B cell (primary cell): ENCODE measurements at places on chromosomes 16 and 17.
A peak's percentile ranks its signal among the peaks of the same experiment; 100 is the strongest.

- DNase-seq, result no peak
Observed at GRCh38 chr16:50721549-50722404, 20.1 kb upstream of the CYLD start.

- peak; percentile 98 for DNase-seq
Observed at GRCh38 chr16:684071-684794, at the start of gene JMJD8. TSS of gene JMJD8 (minus strand) at chr16:684334. CDS start at chr16:684319, 15 bp downstream.

DNA sequence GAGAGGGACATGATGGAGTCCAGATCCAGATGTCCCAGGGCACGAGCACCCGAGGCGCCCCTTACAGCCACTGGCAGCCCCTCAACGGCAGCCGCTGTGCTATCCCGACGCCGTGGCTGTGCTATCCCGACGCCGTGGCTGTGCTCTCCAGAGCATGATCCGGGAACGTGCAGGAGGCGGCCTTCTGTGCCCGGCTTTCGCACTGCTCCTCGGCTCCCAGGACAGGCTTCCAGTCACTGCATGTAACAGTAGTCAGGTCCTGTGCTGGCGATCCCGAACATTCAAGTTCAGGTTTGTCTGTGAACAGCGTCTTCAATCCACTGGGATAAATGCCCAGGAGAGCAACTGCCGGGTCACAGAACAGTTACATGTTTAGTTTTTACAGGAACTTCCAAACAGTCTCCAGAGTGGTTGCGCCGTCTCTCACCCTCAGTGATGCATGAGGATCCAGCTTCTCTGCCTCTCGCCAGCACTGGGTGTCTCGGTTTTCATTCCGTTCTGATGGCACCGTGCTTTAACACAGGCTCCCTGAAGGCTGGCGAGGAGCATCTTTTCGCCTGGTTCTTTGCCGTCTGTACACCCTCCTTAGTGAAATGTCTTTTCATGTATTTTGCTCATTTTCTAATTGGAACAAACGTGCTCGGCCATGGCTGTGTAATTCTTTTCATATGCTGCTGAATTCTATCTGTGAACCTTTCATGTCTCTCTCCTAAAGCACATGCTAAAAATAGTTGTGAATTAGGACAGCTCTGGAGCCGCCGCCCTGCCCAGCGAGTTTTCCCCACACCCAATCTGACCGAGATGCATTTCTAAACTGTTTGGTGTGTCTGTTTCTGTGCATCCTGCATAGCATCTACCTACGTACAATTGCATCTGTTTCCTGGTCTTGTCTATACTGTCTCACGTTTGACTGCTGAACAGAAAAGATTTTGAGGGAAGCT is 72.6 kb upstream of the METRNL start:
- no peak for DNase-seq

DNA sequence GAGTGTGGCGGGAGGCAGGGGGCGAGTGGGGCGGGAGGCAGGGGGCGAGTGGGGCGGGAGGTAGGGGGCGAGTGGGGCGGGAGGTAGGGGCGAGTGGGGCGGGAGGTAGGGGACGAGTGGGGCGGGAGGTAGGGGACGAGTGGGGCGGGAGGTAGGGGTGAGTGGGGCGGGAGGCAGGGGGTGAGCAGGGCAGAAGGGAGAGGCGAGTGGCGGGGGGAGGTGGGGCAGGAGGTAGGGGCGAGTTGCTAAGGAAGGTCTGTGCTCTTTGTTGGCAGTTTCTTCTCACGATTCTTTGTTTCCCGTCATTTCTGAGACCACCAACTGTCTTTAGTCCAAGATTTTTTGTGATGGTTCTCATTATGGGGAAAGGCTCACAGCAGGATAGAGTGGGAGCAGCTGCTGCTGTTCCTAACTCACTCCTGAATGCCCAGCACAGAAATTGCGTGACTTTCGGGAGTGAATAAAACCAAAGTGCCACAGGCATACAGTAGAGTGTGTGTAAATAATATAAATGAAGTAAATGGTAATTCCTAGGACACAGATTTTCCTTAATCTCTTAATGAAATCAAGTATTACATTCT is 44.7 kb downstream of the COG7 start:
- no peak for DNase-seq

DNA sequence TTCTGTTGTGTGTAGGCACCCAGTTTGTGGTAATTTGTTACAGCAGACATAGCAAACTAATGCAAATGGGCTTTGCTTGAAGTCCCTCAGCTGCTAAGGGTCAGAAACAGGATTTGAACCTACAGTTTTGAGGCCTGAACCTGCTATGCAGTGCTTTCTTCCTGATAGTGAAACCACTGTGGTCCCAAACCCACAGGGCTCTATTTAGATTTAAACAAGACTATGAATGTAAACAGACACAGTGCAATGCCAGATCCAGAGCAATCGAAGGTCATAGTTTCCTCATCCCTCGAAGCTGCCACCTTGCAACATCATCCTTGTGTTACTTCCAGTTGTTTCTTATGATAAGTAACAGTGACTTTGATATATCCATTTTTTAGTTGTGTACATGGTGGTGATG is 630.2 kb downstream of the WWOX start:
- no peak for DNase-seq

DNA sequence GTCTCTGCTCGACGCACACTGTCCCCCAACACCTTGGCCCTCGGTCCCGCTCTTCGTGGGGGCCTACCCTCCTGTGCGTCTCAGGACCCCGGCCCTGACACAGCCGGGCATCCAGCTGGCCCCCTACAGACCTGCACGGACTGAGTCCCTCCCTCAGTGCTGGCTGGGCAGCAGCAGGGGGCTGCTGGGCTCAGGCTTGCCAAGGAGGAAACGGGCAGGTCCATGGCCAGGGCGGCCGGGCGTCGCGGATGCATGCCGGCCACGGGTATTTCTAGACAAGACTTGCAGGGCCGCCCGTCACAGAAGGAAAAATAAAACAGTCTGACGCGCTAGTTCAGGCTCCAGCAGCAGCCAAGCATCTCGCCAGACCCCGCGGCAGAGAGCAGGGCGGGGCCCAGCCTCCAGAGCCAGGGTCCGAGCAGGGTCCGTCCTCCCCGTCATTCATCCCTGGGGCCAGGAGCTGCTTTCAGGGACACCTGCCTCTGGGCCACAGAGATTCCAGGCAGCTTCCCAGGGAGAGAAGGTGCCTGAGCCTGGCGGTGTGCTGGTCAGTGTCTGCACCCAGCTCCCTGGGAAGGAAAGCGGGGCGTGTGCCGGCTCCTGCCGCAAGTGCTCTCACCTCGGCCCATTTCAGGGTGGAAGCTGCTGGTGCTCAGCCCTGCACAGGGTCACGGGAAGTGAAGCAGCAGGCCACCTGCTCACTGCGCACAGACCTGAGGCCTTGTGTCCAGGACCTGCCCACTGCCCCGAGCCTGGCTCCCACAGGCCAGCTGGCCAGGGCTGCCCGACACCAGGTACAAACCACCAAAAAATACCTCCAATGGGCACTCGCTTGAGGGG is 7.2 kb upstream of the PVALEF start:
- DNase-seq, result no peak

GRCh38 chr17:48873696-48874443 is 18.7 kb upstream of the ATP5MC1 start:
- no peak for DNase-seq

DNA sequence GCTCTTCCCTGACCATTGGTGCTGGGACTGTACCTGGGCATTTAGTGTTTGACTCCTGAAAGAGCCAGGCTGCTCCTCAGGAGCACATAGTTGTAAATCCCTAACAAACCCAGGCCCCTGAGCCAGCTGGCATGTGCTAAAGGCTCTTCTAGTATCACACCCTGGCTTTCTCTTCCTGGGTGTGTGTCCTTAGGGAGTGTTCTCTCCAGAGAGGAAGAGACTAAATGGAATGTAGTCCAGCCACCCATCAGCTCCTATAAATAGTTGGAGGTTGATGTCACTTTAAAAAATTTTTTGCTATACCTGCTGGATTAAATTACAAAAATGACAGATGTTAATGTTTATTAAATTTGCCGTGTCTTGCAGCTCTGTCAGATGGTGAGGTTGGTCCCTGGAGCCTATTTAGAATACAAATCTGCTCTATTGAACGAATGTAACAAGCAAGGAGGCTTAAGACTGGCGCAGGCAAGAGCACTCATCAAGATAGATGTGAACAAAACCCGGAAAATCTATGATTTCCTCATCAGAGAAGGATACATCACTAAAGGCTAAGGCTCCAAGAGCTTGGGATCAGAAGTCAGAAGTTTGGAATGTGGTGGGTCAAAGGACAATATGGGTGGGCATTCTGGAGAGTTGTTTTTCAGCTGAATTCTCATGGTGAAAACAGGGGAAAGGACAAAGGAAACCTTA is 13.1 kb upstream of the DUSP14 start:
- DNase-seq, result no peak

DNA sequence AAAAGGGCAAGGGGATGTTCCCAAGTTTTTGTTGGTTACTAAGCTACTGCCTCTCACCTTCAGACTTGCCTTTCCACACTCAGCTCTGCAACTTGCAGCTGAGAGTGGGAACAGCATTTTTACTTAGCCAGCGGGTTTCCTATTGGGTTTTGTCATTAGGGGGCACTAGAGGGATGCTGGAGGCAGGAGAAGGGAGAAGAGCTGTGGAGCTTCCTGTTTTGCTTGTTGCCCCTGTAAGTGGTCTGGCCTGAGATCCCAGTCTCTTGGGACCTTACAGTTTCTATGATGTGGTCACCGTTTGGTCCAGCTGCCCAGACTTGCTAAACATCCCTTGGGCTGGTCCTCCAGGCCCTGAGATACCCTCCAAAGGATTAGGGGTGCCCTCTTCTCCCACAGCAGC is 209.6 kb upstream of the NLRP1 start:
- DNase-seq, result no peak

DNA sequence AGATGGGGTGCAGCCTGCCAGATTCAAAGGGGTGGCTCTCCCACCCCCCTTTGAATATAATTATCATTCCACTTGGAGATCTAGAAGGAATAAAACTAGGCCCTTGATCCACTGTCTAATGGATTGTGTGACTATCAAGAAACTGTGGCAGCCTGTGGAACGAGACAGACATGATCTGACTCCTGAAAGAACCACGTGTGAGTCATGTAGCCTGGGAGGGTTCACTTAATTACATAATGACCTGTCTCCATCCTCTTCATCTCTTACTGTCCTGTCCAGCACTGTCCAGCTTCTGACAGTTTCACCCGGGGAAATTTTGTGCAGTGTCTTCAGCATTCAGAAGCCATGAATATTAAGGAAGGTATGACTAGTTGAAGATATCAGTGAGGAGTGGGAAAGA is 43.3 kb upstream of the CDH13 start:
- no peak for DNase-seq

DNA sequence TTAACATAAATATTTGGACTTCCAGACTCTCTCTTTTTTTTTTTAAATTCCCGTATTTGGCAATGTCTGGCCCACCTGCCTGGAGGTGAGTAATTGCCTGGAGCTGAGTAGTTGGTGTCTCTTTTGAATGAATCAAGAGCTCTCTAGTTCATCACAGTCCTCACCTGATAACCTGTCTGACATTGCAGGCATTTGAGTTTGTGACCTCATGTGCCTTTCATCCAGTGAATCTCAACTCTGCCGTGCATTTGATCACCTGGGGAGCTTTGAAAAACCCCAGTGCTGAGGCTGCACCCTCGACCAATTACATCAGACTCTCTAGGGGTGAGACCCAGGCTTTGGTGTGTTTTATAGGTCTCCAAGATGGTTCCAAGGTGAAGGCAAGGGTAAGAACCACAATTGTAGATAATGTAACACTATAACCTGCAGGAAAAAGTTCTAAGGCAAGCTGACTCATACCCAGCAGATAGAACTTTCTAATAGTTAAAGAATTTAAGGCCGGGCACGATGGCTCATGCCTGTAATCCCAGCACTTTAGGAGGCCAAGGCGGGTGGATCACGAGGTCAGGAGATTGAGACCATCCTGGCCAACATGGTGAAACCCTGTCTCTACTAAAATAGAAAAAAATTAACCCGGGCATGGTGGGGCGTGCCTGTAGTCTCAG is 24.5 kb upstream of the HS3ST2 start:
- no peak for DNase-seq

GRCh38 chr16:6382924-6383459 is 949.7 kb upstream of the RBFOX1 start:
- no peak for DNase-seq

DNA sequence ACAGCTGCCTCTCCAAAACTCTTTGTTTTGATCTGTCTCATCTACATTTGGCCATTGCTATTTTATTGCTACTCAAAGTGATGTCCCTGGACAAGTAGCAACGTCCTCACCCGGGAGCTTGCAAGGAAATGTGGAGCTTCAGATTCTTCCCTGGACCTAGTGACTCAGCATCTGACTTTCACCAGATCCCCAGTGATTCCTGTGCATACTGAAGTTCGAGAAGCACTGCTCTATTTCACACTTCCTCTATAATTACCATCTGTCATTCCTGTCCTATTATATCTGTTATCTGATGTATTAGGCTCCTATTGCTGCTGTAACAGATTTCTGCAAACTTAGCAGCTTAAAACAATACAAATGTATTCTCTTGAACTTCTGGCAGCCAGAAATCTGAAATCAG is 28.5 kb upstream of the VAT1L start:
- no peak for DNase-seq

GRCh38 chr17:2400474-2400866 is 390 bp downstream of the MNT start:
- peak; percentile 78 for DNase-seq

- DNase-seq, result no peak
Observed at GRCh38 chr16:69727916-69728270, 1.5 kb upstream of the NQO1 start.
